ENCODE measurements at places on chromosomes 3 and 15.

DNA sequence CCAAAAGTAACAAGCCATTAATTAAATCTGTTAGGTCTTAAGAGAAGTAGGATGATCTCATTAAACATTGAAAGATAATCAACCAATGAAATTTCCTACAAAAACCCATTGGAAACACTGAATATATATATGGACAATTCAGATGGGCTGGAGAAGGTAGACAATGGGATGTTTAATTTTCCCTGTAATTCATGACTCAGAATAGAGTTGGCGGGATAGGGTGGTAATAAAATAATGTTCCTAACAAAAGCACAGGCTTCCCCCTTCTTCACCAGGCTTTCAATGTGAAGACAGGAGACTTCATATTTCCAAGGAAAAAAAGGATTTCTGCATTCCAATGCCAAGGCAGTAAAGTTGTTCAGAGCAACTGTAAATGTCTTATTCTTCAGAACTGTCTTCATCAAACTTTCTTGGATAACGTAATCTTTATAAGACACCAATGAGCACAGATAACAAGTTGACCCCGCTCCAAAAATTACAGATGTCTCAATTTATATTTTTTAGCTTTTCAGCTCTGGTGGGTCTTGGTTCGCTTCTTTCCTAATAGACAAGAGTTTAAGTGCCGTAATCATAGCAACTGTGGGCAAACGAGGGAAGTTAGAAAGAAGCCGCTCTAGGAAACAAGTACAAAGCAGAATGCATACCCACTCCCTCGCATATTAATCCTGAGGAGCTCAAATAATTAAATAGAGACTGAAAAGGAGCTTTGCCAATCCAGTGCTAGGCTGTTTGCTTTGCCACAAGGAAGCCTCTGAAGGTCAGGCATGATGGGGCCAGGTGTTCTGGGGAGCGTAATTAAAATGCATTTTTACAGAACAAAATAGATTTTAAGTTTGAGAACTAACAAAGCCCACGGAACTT is 377.0 kb downstream of the FOXP1 start:
- no peak for DNase-seq

- no peak for DNase-seq
These were observed 152.4 kb upstream of the MDFIC2 start for GRCh38 chr3:70464876-70465275.

DNA sequence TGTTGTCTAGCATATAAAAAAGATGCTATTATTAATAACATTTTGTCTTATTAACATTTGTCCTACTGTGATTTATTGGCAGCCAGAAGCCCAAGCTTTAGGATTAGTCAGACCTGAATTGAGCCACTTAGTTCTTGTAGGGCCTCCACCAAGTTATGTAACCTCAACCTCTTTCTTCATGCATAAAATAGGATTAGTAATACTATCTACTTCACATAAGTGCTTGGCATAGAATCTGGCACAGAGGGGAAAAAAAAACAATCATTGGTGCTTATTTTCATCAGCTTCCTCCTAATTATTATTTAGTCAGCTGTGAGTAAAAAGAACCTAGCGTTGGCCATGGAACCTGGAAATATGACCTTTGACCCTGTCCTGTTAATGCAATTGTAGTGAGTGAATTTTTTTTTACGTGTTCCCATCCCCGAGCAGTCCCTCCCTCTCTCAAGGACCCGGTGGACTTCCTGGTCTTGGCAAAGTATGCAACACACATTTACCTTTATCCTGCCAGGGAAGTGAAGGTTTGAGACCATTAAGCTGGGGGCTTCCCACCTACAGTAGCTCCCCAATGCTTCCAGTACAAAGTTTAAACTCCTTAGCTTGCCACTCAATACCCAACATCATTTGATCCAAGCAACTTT is 136.8 kb downstream of the FHIT start:
- no peak for DNase-seq

DNA sequence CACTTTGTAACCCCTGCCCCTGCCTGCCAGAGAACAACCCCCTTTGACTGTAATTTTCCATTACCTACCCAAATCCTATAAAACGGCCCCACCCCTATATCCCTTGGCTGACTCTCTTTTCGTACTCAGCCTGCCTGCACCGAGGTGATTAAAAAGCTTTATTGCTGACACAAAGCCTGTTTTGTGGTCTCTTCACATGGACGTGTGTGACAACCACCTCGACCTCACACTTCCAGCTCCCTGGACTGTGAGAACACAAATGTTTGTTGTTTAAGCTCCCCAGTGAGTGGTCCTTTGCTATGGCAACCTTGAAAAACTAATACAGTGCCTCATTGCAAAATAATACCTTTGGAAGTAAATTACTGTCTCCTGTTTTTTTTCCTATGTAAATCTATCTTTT is 299.2 kb upstream of the POU1F1 start:
- no peak for DNase-seq

Data from effector CD8-positive, alpha-beta T cell (primary cell).